ENCODE measurements at places on chromosomes 7 and 10. TPM values are rescaled to one million over a fixed set of nuclear protein-coding genes. Genes with fewer than 3 reads are reported as not detected.

The FAM237B gene
- not detected for total RNA-seq

The OR13A1 gene
- not detected for total RNA-seq

The LRIT1 gene
- total RNA-seq = not detected

The VDAC2 gene
- 79.0 TPM for total RNA-seq

DNA sequence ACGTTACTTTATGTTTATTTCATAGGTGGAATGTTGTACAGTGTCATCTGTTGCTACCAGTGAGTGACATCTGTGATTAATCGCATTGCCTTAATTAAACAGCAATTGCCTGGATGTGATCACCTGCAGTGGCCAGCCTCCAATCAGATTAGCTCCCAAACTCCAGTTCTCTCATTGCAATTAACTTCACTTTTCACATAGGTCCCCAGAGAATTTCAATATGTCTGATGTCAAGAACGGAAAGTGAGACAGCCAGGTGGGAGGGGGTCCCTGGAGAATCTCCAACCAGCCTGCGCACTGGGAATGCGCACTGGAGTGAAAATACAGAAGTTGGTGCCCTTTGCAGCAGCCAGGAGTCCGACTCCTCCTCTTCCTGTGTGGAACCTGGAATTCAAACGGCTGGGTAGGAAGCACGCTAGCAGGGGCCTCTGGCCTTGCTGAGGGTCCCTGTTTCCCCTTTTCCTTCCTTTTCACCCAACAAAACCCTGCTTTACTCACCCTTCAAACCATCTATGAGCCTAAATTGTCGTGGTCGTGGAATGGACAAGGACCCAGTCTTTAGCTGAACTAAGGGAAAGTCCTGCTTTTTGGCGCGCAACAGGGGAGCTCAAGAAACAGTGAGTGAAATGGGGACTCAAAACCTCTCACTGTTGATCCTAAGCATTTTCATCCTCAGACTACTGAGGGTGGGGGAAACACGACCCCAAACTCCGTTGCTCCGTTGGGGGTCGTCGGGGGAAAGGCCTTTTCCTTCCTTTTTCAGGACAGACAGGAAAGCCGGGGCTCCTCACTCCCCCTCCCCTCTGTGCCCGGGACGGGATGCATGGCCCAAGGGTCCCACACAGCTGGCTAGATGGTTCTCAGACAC lies 1355.5 kb upstream of the LRRTM3 start:
- no peaks in the 10 kb centered on the region for H3K27me3 ChIP-seq
- H3K27ac ChIP-seq = no peak overlapping the region
- H3K4me1 ChIP-seq = no peaks in the 10 kb centered on the region
- no peak overlapping the region for H3K4me3 ChIP-seq

Measured in CD4-positive, alpha-beta memory T cell (primary cell).